HFFc6 (cell line): ENCODE measurements at places on chromosomes 5 and 9.

DNA sequence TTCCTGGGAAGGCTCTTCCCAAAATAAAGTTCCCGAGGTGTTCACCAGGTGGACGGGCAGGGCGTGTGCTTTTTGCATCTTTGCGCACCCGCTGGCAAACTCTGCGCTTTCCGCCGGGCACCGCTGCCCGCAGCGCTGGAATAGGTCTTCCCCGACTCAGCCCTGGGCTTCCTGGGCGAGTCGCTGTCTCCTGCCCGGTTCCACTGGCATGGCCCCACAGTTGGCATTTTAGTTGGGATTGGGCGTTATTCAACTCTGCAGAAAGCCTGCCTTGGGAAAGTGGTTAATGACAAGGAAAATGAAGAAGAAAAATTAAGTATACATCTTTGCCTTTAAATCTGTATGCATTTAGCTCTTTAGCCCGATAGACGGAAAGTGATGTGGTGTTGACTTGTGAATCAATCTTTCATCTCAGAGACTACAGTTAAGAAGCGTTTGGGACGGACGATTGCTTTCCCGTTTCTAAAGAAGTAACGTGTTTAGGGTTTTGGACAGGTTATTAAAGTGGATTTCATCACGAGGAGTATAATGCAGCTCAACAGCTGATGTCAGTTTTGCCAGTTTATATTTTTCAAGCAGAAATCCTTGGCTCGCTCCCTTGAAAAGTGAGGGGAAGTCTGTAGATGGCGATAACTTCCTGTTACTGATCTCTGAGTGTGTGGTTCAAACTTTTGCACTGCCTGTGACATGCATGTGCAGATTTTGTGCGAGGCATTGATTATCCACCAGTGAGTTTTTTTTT lies 946 bp downstream of the ADCY2 start:
- peaks cover 11% of the 10 kb centered on the region for H3K27me3 ChIP-seq
- H3K27ac ChIP-seq, result no peak overlapping the region
- H3K4me1 ChIP-seq, result no peaks in the 10 kb centered on the region
- no peaks in the 10 kb centered on the region for H3K36me3 ChIP-seq
- no peak for DNase-seq

- no peak for DNase-seq
- no peaks in the 10 kb centered on the region for H3K36me3 ChIP-seq
- no peaks in the 10 kb centered on the region for H3K4me1 ChIP-seq
- peaks cover 1% of the 10 kb centered on the region; the same call in 1 of the 2 replicates for H3K27me3 ChIP-seq
These were observed 244.3 kb upstream of the PUM3 start for GRCh38 chr9:3088219-3088618.

- peaks cover 60% of the 10 kb centered on the region for H3K4me1 ChIP-seq
- peak overlapping the region; percentile 27 for H3K4me3 ChIP-seq
- peaks cover 20% of the 10 kb centered on the region for H3K36me3 ChIP-seq
- DNase-seq, result no peak
These were observed 247.0 kb downstream of the PRELID2 start for GRCh38 chr5:145588113-145588512.

DNA sequence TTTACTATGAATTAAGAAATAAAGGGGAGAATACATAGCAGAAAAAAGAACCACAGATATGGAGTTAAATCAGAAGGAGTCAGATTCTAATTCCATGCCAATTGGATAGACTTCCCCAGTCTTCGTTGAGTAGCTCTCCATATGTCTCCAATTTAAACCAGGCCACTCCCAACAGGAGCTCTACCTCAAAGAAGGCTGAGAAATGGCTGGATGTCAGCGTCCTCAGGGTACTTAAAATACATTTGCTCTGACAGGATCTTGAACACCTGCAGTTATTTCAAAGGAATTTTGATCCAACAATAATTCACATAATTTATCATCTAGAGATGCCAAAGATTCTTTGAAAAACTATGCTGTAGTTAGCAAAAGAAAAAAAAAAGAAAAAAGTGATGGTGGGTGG lies 133.9 kb upstream of the FBN2 start:
- H3K27me3 ChIP-seq, result no peaks in the 10 kb centered on the region
- H3K36me3 ChIP-seq, result peaks cover 6% of the 10 kb centered on the region
- no peak overlapping the region for H3K27ac ChIP-seq
- peaks cover 34% of the 10 kb centered on the region for H3K4me1 ChIP-seq
